Mucosa of gallbladder (tissue), 1 donor: ENCODE measurements at places on chromosomes 3 and 15.

DNA sequence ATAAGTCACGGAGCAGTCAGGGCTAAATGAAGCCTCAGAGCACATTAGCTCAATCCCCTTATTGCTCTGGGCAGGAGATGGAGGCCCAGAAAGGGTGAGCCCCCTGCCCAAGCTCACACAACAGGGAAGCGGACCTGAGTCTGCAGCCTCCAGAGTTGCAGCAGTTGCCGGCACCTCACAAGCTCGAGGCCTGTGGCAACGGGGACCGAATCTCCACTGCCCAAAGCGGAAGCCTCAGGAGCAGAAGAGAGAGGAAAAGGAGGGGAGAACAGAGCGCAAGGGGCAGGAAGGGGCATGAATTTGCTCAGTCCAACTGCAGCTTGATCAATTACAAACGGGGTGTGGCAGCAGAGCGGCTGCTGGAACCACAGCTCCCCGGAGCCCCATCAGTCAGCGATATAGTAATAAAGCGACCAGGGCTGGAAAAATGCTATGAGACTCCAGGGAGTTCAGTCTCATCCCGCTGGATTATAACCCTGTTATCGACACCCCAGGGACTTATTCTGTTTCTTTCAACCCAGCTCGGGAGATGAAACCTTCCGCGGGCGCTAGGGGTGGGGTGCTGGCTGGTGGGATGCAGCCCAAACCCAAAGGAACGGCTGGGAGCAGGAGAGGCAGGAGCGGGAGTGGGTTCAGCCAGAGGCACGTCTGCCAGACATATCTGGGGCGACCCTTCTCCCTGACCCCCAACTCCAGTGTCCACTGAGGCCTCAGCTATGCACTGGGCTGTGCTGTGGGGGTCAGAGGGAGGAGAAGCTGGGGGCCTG lies 219.7 kb upstream of the LINGO1 start:
- no peak for DNase-seq

GRCh38 chr3:171236265-171237008 lies 209.9 kb upstream of the SLC2A2 start:
- DNase-seq, result no peak

DNA sequence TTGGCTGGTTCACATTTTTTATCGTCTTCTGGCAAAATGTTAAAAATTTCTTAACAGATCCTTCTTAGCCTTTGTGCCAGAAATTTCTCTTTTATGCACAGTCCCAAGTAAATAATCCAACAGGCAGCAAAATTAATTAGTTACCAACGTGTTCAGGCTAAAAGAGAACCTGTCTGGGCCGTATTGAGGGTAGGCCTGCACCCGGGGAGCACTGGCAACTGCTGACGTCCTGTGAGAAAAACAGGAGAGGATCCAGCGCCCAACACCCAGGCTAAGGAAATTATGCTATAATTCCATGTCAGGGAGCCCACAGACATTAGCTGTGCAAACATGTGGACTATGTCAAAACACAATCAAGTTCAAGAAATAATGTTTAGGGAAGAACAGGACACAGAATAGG lies 30.7 kb upstream of the CSTA start:
- DNase-seq, result no peak

- no peak for DNase-seq
Observed at GRCh38 chr15:38706956-38707355, 142.3 kb upstream of the RASGRP1 start.

- no peak for DNase-seq
Observed at GRCh38 chr15:52808441-52808840, 18.3 kb upstream of the ONECUT1 start.

GRCh38 chr3:111070772-111071256 lies 802 bp upstream of the NECTIN3 start:
- peak; percentile 17 for DNase-seq

DNA sequence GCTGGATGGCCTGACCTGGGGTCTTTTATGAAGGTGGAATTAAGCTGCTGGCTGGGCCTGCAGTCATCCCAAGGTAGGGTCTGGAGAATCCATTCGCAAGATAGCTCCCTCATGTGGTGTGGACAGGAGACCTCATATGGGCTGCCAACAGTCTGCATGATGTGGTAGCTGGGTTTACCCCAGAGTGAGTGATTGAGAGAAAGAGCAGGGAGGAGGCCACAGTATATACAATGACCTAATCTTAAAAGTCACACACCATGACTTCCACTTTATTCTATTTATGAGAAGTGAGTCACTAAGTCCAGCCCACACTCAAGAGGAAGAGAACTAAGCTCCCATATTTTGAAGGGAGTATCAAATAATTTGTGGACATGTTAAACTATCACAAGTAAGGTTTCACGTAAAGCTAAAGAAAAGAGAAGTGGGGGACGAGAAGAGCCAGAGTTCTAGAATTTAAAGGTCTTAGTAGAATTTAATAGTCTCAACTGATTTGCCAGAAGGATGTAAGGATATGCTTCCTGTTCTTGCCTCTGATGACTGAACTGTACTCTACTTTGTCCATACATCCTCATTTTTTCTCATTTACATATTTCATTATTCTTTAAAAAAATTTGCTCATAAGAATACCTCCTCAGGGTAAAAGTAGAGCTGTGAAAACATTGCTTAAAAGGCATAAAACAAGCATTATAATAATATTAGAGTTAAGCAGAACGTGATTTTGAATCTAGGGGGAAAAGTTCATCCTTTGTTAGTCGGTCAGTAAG lies 184.4 kb downstream of the PEX5L start:
- no peak for DNase-seq

GRCh38 chr3:70952033-70952747 lies 631.3 kb downstream of the FOXP1 start:
- DNase-seq, result no peak

GRCh38 chr15:92430069-92430440 lies 36.4 kb downstream of the ST8SIA2 start:
- DNase-seq, result no peak

DNA sequence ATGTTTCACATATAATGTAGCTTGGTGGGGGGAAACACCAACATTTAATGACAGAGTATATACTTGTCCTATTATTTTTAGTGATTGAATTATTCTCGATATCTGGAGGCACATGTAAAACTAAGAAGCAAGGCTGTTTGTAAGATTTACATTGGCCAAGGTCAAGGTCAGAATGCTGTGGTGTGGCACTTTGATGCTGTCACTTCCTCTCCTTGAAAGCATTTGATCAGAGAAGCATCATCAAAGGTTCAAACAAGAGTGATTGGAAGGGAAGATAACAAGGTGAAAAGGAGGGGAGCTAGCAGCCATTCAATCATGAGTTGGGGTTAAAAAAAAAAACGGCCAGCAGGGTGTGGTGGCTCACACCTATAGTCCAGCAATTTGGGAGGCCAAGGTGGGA lies 26.4 kb downstream of the RTF1 start:
- DNase-seq, result no peak

GRCh38 chr3:88076712-88077111 lies 17.7 kb downstream of the ZNF654 start:
- DNase-seq, result no peak

DNA sequence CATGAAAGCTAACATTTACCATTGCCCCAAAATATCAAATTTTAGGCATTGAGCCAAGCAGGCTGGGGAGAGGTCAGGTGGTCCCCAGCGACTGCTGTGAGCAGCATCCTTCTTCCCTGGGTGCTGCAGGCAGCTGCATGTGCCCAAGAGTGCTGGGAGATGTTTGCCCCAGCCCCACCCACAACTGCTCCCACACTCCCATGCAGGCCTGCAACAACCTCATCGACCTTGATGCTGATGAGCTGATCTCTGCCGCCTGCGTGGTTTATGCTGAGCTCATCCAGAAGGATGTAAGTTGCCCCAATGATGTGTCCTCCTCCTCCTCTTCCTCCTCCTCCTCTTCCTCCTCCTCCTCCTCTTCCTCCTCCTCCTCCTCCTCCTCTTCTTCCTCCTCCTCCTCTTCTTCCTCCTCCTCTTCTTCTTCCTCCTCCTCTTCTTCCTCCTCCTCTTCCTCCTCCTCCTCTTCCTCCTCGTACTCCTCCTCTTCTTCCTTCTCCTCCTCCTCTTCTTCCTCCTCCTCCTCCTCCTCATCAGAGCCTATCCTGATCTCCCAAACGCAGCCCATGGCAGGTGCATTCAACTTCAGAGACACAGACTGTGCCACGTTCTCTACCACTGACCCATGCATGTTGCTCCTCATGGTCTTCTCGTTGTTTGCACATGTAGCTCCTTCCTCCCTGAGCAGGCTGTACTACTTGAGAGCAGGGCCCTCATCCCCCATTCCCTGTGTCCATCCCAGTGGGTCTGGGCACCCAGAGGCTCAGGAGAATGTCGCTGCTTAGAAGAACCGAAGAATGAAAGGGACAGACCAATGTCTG lies 15.1 kb downstream of the TBC1D21 start:
- DNase-seq, result no peak

- peak; percentile 59 for DNase-seq
Observed at GRCh38 chr3:132343018-132343612, 25.9 kb downstream of the ACP3 start.

DNA sequence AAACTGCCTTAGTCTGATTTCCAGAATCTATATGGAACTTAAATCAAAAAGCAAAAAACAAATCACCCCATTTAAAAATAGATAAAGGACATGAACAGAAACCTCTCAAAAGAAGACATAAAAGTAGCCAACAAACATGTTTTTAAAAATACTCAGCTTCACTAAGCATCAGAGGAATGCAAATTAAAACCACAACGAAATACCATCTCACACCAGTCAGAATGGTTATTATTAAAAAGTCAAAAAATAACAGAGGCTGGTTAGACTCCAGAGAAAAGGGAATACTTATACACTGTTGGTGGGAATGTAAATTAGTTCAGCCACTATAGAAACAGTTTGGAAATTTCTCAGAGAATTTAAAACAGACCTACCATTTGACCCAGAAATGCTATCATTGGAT lies 367.9 kb downstream of the ZIC4 start:
- DNase-seq, result no peak

DNA sequence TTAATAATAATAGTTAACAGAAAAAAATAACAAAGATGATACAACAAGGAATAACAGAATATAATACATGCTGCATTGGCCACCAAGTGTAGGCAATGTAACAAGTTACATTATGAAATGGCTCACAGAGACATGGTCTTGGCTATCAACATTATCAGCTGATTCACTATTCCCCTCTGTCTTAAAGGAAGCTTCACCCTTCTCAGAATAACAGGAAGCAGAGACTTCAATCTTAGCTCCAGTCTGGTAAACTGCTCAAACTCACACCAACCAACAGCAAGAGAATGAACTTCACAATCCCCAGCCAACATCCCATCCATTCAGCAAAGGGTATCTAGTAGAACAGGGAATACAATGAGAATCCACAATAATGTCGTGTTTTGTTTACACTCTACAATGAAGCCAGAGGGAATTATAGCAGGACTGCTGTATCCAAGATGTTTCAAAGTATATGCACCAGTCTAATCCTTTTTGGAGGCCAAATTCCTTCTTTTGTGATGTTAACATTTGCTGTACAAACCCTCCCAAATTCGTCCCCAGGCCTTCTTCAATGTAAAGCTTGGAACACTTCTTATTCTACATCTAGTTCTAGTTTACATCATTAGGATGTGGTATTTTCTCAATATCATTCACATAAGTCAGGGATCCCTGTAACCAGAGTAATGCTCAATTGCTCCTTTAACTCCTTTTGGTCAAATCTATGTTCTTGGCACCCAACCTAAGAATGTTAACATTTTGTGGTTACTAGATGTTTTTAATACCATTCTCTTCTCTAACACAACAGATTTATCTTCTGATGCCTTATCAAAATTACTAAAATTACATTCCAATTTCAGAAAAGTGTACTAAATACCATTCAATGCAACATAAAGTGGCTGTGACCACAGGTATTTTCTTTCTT lies 52.4 kb upstream of the CMSS1 start:
- no peak for DNase-seq

GRCh38 chr3:32835961-32836360 lies 18.2 kb downstream of the TRIM71 start:
- no peak for DNase-seq

GRCh38 chr3:10957976-10958749 lies 34.4 kb upstream of the SLC6A1 start:
- peak; percentile 13 for DNase-seq

- DNase-seq, result no peak
Observed at GRCh38 chr3:10992017-10992942, at the start of gene SLC6A1. Gene SLC6A1, plus strand, starts transcription at chr3:10992748. Its CDS starts 24,464 bp downstream, at chr3:11017212.

- no peak for DNase-seq
Observed at GRCh38 chr3:270688-271087, 74.1 kb downstream of the CHL1 start.

DNA sequence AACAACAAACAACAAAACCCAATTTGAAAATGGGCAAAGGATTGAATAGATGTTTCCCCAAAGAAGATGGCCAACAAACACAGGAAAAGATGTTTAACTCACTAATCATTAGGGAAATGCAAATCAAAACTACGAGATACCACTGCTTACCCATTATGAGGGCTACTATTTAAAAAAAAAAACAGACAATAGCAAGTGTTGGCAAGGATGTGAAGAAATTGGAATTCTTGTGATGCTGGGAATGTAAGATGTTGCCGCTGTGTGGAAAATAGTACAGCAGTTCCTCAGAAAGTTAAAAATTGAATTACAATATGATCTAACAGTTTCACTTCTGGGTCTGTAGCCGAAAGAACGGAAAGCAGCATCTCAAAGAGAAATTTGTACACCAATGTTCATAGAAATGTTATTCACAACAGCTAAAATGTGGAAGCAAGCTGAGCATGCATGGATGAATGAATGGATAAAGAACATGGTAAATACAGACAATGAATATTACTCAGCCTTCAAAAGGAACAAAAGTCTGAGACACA lies 121.9 kb downstream of the CHSY1 start:
- no peak for DNase-seq

- DNase-seq, result no peak
Observed at GRCh38 chr3:26655231-26655630, 32.7 kb downstream of the LRRC3B start.

- no peak for DNase-seq
Observed at GRCh38 chr3:177792311-177793030, 595.2 kb upstream of the TBL1XR1 start.

DNA sequence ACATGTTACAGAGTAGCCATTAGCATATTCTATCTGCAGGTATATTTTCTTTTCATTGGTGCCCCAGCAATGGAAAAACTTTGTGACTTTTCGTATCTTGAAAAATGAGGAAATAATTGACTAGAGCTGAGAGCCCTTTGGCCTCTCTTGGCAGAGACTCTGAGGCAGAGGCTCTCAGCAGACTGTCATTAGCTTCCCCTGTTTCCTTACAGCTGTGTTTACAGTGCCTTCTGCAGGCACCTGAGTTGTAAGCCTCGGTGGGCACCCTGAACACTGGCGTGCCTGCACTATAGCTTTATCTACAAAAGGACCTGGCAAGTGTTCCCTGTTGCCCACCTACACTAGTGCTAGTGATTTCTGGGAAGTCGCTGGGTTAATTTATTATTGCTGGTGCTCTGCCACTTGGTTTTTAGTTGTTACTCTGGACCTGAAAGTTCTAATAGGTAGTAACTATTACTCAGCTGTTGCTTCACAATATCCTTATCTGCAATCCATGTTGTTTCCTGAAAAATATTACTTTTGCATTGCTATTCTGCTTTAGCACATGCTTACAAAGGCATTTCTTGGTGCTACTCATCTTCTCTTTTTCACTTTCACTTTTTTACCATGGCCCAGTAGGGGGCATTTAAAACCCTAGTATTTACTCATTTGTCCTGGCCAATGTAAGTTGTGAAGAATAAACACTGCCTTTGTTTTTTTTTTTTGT lies 7.8 kb upstream of the GPR171 start:
- peak; percentile 26 for DNase-seq
